Suppressor macrophage treated with lipopolysaccharide for 4 hours (primary cell): ENCODE measurements at places on chromosomes 16 and 17.
A peak's percentile ranks its signal among the peaks of the same experiment; 100 is the strongest.

- peak; percentile 95 for DNase-seq
Measured at GRCh38 chr16:56911771-56912571, 20.0 kb upstream of the HERPUD1 start.

- no peak for DNase-seq
Measured at GRCh38 chr17:77899498-77899897, 59.0 kb upstream of the TNRC6C start.

DNA sequence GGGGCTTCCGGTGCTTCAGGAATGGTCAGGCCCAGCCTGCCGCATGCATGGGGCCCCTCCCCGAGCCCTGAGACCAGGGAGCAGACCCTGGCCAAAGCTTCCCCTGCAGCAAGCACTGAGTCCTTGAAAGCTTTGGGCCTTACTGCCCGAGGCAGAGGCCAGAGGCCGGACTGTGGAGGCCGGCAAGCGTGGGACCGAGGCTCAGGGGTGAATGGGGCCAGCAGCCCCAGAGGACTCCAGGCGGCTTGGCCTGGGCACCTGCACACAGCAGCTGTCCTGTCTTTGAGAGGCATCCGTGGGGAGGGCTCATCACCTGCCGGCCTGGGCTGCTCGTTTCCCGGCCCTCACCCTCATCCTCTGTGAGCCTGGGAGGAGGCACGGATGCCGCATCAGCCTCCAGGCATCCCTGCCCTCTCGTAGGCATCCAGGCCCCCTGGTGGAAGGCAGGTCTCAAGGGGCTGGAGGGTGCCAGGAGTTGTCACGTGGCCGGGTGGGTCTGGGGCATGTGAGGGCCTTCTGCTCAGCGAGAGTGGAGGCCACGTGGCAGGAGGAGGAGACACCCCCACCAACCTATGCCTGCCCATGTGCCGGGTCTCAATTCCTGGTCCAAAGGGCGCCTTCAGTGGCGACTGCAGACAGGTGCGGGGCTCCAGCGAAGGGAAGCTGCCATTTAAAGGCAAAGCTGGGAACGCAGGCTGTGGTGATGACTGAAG lies 31.4 kb downstream of the CACNA1H start:
- DNase-seq = no peak

DNA sequence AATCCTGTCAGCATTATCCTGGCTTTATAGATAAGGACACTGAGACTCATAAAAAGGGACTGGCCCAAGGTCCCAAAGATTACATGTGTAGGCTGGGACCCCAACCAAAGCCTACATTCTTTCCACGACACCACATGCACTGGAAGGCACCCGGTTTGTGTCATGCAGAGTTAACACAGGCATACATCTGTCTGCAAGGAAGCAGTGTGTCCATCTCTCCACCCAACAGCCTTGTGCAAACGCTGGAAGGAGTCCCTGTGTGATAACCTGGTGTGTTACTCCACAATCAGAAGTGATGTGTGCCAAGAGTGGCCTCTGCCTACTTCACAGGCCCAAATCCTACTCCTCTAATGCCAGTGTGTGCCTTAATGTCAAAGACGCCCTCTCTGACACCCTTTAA lies 139.8 kb downstream of the PARN start:
- DNase-seq = no peak

GRCh38 chr17:9517396-9517795 lies 58.2 kb downstream of the STX8 start:
- DNase-seq = no peak

DNA sequence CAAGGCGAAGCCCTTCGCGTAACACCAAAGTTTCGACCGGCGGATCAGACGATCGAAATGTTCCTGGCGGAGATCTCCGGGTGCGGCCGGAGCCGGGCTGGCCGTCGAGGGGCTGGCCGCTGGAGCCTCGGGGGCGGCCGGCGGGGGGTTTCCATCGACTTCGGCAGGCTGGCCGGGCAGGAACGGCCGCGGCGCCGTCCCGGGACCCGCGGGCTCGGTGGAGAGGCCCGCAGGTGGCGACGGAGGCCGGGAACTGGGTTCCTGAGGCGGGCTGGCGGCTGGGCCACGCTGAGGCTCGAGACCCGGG lies 1.1 kb downstream of the EPOP start:
- DNase-seq = no peak

- no peak for DNase-seq
Measured at GRCh38 chr17:28986714-28987655, 18.8 kb downstream of the SEZ6 start.

GRCh38 chr16:12082226-12082887 lies 105.8 kb downstream of the SNX29 start:
- no peak for DNase-seq

GRCh38 chr16:2004795-2005517 lies 4.7 kb downstream of the ZNF598 start:
- DNase-seq = peak; percentile 43

- DNase-seq = no peak
Measured at GRCh38 chr16:51440131-51440889, 289.2 kb upstream of the SALL1 start.

DNA sequence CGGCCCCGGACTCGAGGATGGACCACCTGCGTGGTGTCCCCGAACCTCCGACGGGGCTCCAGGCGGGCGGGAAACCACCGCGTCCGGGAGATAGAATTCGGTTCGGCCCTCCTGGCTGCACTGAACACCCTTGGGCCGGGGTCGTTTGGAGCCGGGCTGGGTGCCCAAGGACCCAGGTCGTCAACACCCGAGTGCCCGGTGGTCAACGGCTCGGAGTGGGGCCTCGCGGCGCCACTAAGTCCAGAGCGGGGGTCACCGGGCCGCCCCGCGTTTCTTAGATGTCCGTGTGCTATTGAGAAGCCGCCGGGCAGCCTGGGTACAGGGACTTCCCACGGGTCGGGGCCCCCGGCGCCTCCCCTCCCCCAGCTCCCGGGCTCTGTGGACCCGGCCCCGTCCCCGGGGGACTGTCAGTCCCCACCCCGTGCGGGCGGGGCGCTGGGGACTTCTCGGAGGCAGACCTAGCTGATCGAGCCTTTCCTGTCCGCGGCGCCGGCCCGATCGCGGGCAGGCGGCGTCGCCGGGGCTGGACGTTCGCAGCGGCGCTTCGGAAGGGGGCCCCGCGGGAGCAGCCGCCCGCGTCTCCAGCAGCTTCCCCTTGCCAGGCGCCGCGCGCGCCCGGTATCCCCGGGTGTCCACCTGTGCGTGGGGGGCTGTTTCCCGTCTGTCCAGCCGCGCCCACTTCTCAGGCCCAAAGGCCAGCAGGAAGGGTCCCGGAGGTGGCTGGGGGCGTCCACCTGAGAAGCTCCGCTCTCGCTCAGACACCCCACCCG lies 655 bp upstream of the NPTX1 start:
- peak; percentile 13 for DNase-seq

GRCh38 chr17:43695970-43696865 lies 34.5 kb upstream of the MEOX1 start:
- DNase-seq = peak; percentile 36

- no peak for DNase-seq
Measured at GRCh38 chr17:72422204-72422504, 301.3 kb downstream of the SOX9 start.

GRCh38 chr16:63945806-63946205 lies 1176.1 kb downstream of the CDH11 start:
- no peak for DNase-seq

DNA sequence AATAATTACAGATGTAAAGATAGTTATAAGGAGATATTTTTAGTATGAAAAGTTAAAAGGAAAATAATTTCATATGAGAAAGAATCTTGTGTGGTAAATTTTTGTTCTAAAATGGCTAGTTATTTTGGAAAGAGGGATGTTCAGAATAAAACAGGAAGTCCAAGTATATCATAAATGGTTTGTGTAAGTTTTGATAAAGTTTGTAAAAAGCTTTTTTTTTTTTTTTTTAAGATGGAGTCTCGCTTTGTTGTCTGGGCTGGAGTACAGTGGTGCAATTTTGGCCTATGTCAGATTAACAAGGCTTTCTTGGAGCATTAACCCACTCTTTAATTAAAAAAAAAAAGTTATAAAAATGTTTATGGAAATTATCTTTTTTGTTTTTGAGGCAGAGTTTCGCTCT lies 8.2 kb upstream of the CDK10 start:
- DNase-seq = no peak

DNA sequence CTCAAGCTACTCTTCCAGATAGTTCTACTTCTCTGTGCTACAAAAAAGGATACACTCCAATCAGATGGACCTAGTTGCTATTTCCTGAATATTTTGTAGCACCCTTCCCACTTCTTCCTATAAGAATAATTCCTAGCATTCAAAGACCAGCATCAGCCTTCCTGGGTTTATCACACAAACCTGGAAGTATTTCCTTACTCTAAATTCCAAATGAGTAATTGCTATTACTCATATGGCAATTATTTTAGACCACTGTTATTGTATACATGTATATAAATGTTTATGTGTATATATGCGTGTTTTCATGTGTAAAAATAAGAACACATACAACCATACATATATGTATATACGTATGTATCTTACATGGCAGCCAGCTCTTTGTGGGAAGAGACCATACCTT lies 130.6 kb downstream of the MYO1D start:
- DNase-seq = no peak

DNA sequence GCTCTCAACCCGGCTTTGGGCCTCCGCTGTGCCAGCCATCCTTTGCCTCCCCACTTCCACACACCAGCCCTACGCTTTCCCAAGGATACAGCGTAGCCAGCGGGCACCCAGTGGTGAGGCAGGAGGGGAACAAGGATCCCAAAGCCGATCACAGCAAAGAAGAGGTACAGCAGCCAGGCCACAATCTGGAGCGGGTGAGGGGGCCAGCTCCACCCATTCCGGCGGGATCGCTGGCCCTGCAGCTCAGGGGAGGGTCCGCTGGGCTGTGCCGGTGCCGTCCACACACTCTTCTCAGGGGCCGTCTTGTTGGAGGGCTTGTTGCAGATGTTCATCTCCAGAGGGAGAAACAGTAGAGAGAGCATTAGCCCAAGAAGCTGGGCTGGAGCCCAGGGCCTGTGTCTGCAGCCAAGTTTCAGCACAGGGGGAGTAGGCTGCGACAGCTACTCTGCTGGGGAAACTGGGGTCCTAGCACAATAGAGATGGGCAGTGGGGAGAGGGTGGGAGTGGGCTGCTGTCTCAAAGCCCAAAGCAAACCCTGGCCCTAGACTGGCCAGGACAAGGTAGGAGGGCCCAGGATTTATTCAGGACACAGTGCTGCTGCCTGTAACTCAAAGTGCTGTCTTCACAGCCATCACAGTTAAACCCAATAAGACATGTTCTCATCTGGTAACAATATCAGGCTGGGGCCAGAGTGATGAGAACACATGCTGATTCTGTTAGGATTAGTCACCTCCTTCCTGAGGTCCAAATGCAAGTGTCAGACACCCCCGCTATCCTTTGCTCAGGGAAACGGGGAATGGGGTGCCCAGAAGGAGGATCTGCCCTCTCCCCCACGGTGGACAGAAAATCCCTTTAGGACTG lies 9.9 kb downstream of the ZDHHC1 start:
- DNase-seq = no peak

GRCh38 chr16:49168126-49168525 lies 113.5 kb downstream of the CBLN1 start:
- DNase-seq = no peak

GRCh38 chr16:50235581-50235980 lies 30.8 kb upstream of the ADCY7 start:
- no peak for DNase-seq

GRCh38 chr17:909642-910323 lies 69.8 kb downstream of the NXN start:
- DNase-seq = peak; percentile 6

DNA sequence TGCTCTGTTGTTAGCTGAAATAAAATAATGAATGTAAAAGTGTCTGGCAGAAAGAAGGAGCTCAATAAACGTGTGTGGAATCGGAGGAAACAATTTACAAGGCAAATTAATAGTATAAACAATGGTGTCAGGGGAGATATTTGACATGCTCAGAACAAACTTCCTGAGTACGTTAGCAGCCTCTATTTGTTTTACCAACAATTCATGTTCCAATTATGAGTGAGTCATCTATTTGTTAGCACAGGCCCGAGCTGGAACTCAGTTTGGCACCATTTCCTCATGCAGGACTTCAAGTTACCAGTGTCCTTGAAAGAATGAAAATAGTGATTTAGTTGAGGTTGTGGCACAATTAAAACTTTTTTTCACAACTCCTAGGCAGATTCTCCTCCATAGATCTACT lies 9.1 kb downstream of the ASIC2 start:
- DNase-seq = no peak

DNA sequence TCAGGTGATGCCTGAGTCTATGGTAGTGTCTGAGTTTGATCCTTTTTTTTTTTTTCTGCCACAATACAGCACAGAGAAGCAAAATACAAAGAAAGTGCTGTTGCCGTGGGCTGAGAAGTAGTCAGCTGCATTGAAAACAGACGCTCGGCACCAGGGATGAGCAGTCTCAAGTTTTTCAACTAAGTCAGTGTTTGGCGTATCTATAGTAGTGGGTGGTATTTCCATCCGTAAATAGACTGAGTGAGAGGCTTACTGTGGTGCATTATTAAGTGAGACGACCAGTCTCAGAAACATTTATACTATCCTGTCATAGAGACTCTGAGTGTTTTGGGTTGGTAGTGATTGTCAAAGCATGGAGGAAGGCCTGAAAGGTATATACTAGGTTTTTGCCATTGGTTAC lies 221.3 kb downstream of the SNX29 start:
- no peak for DNase-seq

- peak; percentile 79 for DNase-seq
Measured at GRCh38 chr17:81396722-81397313, 1.6 kb downstream of the BAHCC1 start.

GRCh38 chr16:28596840-28597691 lies at the start of gene SULT1A2:
Gene SULT1A2, minus strand, starts transcription at chr16:28597050. Its CDS starts 1,120 bp downstream, at chr16:28595930.
- no peak for DNase-seq

- DNase-seq = no peak
Measured at GRCh38 chr16:16029431-16030011, 80.1 kb downstream of the ABCC1 start.

DNA sequence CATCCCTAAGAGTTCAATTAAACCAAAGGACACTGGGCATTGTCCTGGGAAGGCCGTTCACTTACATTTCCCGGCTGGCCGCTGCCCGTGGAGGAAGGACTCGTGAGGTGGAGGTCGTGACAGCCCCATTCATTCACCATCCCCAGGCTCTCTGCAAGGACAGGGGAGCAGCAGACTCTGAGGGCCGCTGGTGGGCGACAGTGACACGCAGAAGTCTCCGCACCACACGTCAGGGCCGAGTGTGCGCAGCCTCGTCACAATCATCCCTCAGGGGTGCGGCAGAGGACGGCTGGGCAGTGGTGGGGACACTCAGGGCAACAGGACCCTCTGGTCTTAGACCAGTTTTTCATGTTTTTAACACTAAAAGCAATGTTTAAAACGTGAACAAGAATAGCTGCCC lies 21.7 kb downstream of the UNKL start:
- DNase-seq = no peak

GRCh38 chr16:15980329-15980728 lies 30.9 kb downstream of the ABCC1 start:
- DNase-seq = no peak

- DNase-seq = no peak
Measured at GRCh38 chr16:47134550-47134949, 9.2 kb downstream of the NETO2 start.
